ENCODE measurements at places on chromosomes 13 and 19. TPM values are rescaled to one million over a fixed set of nuclear protein-coding genes. Genes with fewer than 3 reads are reported as not detected.

DNA sequence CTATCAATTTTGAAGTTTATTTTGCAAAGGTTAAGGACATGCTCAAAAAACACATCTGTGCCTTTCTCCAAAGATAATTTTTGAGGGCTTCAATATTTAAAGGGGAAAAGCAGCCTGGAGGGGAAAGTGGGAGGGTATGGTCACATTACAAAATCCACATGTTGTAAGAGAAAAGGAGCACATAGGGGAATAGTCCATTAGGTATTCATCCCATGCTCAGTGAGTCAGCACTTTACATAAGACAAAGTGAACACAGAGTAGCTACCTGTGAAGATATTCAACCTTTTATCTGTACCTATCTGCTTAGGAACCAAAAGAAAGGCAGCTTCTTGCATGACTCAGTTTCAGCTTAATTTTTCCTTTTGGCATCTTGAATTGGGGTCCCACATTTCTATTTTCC, 932.0 kb downstream of the SLITRK6 start:
- DNase-seq = no peak
- no peak overlapping the region for H3K4me3 ChIP-seq
- no peak overlapping the region for H3K27ac ChIP-seq
- no peaks in the 10 kb centered on the region for H3K27me3 ChIP-seq

DNA sequence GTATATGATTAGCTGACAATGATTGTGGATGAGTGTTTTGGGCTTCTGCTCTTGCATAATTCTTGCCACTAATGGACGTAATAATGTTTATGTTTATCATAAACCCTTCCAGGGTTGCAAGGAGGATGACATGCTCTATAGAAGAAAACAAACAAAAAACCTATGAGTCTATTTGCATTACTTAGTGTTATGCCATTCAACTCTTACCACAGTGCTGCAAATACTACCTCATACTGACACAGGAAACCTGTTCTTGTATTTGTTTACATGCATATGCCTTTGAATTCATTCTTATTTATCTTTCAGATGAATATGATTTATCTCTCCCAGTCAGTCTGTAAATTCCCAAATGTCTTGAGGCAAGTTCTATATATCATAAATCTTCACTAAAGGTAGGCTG, 39.6 kb upstream of the FREM2 start:
- H3K36me3 ChIP-seq = no peaks in the 10 kb centered on the region
- no peak overlapping the region for H3K27ac ChIP-seq
- DNase-seq = no peak
- no peaks in the 10 kb centered on the region for H3K27me3 ChIP-seq

The ZNF729 gene
- total RNA-seq = not detected

DNA sequence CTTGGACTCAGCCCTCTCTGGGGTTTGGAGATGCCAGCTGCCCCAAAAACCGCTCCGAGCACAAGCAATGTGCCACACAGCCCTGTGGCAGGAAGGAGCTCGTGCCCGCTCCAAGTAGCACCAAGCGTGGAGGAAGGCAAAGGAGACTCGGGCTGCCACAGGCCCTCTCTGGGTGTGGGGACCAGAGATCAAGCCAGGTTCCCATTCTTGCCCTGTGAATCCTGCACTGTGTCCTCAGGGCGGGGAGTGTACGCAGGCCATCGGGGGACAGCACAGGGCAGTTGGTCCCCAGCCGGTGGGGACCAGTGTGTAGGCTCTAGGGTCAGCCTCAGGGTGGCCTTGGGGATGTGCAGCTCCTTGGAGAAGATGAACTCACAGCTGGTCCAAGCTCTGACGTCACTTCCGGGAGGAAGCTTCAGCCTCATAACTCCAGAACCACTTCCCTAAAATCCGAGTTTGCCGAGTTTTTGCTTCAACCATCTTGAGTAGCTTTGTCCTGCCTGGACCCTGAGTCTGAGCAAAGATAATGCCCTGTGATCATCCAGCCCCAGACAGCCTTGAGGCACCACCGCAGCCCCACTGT, 9.3 kb upstream of the CPAMD8 start:
- H3K36me3 ChIP-seq = no peaks in the 10 kb centered on the region
- no peak for DNase-seq
- H3K4me3 ChIP-seq = no peak overlapping the region
- H3K27ac ChIP-seq = no peak overlapping the region
- no peaks in the 10 kb centered on the region for H3K4me1 ChIP-seq
- peaks cover 17% of the 10 kb centered on the region for H3K27me3 ChIP-seq

DNA sequence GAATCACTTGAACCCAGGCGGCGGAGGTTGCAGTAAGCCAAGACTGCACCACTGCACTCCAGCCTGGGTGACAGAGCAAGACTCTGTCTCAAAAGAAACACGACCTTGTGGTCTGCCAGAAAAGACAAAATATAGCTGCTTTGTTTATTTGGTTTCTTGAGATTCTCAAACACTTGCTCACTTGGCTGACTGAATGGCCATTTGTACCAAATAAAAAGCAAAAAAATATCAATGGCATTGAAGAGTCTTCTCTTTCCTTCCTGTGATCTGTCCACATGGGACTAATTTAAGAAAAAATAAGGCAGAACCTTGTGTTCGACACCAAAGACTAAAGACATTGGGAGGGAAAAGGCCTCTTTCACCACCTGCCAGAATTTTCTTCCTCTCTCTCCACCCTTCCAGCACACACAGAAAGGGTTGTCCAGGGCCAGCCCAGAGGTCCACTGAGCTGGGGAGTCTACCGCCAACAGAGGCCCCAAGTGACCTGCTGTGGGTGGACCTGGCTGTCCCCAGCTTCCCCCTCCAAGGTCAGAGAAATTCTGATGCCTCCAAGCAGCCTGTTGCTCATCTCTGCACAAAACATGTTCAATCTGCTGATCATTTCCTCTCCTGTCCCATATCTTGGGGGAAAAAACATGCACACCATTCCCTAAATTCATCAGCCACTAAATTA, 5.9 kb downstream of the BRME1 start:
- no peak overlapping the region for H3K4me3 ChIP-seq
- no peak for DNase-seq
- no peaks in the 10 kb centered on the region for H3K27me3 ChIP-seq
- H3K36me3 ChIP-seq = no peaks in the 10 kb centered on the region
- H3K27ac ChIP-seq = no peak overlapping the region

The ZNF534 gene
- total RNA-seq = not detected

DNA sequence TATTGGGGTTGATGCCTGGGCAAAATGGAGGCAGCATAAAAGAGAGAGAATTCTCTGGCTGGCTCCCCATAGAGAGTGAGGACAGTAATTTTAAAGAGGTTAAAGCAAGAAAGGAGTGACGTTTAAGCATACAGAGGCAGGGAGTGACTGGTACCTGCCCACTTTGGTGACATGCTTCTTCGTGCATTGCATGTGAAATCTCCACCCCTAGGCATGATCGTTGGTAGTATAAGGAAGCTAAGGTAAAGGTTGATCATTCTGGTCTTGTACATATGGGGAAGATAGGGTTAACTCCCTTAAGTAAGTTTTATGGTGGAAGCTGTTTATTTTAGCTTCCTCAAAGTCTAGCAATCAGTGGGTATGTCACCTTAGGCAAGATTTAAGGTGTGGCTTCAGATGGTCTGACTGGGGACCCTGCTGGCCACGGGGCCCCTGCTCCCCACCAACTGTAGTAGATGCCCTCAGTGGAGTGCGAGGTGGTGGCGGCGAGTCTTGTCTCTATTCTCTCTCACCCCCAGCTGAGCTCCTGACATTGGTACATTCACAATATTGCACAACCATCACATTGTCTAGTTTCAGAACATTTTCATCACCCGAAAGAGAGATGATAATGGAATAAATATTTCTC, 797.5 kb upstream of the SPRY2 start:
- H3K27me3 ChIP-seq = no peaks in the 10 kb centered on the region
- H3K36me3 ChIP-seq = no peaks in the 10 kb centered on the region
- no peak for DNase-seq
- H3K4me3 ChIP-seq = no peak overlapping the region
- peaks cover 6% of the 10 kb centered on the region for H3K4me1 ChIP-seq

GRCh38 chr13:28532388-28533124, 37.6 kb upstream of the FLT1 start:
- peak overlapping the region; percentile 65 for H3K4me3 ChIP-seq
- H3K36me3 ChIP-seq = no peaks in the 10 kb centered on the region
- H3K4me1 ChIP-seq = no peaks in the 10 kb centered on the region
- DNase-seq = peak; percentile 46

- peaks cover 8% of the 10 kb centered on the region for H3K36me3 ChIP-seq
- H3K27ac ChIP-seq = no peak overlapping the region
- no peak for DNase-seq
- H3K27me3 ChIP-seq = no peaks in the 10 kb centered on the region
- no peaks in the 10 kb centered on the region for H3K4me1 ChIP-seq
- H3K4me3 ChIP-seq = no peak overlapping the region
These were observed 78.3 kb upstream of the HTR2A start for GRCh38 chr13:46975173-46975572.

The MCEMP1 gene
- total RNA-seq = not detected

DNA sequence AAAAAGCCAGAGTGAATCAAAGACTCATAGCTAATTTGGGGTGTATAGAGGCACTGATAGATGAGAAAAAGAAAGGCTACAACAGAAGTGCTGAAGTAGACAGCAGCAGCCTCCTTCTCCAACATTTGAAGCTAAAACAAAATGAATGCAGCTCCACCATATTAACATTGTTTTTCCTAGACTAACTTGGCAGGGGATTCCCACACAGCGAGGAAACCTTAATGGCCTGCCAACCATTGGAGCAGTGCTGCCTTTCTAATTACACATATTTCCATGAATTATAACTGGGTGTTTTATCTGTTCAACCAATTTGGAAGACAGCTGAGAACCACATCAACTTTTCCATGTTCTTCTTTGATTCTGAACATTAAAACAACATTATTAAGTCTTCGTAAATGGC, 478.6 kb downstream of the LIG4 start:
- H3K27ac ChIP-seq = no peak overlapping the region
- DNase-seq = no peak
- H3K4me3 ChIP-seq = no peak overlapping the region
- H3K4me1 ChIP-seq = peaks cover 1% of the 10 kb centered on the region

DNA sequence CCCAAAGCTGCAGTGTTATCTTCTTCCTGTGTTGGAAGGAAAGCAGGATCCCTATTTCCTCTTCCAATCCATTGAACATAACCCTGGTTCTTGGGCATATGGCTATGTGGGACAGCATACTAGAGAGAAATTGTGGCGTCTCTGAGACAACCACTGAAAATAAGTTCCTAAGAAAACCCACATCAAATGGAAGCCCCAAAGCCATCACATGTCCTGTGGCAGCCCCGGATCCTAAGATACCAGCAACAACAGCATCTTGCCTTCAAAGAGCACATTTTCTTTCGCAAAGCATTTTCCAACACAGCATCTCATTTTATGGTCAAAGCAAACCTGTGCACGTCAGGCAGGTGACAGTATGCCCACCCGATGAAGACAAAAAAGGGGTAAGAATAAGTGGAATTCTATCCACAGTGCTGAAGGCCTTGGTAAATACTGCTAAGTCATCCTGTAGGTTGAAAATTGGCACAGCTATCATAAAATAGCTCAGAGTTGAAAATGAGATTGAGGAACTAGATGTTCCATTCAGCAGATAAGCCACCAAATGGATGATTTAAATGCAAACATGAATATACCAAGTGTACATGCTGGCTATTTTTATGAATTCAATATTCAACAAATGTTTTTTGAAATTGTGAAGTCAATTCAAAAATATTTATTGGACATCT, 232.2 kb downstream of the DLEU7 start:
- peaks cover 9% of the 10 kb centered on the region for H3K4me1 ChIP-seq
- H3K27ac ChIP-seq = no peak overlapping the region
- DNase-seq = no peak
- no peak overlapping the region for H3K4me3 ChIP-seq
- H3K27me3 ChIP-seq = peaks cover 3% of the 10 kb centered on the region

- no peak overlapping the region for H3K27ac ChIP-seq
- peaks cover 2% of the 10 kb centered on the region for H3K27me3 ChIP-seq
- no peaks in the 10 kb centered on the region for H3K4me1 ChIP-seq
- DNase-seq = no peak
- H3K4me3 ChIP-seq = no peak overlapping the region
- H3K36me3 ChIP-seq = no peaks in the 10 kb centered on the region
These were observed 44.8 kb upstream of the OLFM4 start for GRCh38 chr13:52983836-52984235.

The MAST3 gene
- total RNA-seq = 15.0 TPM

The MEF2B gene
- 1.4 TPM for total RNA-seq

DNA sequence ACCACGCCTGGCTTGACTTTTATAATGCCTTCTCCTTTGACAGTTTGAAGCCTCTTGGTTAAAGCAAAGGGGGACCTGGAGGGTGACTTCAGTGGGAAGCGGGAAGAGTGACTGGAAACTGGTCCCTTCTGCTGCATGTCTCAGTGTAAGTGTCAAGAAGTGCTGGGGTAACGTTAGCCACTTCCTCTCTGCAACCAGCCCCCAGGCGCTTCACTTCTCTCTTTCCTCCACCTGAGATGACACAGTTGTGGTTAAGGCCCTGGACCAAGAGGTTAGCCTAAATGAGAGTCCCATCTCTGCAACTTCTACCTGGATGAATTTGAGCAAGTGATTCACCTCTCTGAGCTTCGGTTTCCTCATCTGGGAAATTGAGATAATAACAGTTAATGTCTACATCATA, 16.3 kb downstream of the LEUTX start:
- no peak for DNase-seq
- no peak overlapping the region for H3K27ac ChIP-seq
- H3K27me3 ChIP-seq = peaks cover 29% of the 10 kb centered on the region
- no peaks in the 10 kb centered on the region for H3K36me3 ChIP-seq
- no peaks in the 10 kb centered on the region for H3K4me1 ChIP-seq

- no peak overlapping the region for H3K27ac ChIP-seq
- no peak overlapping the region for H3K4me3 ChIP-seq
- peaks cover 1% of the 10 kb centered on the region for H3K36me3 ChIP-seq
These were observed 47.5 kb downstream of the GAS6 start for GRCh38 chr13:113816254-113816929.
